Activated naive CD4-positive, alpha-beta T cell treated with anti-CD3 and anti-CD28 coated beads, Interleukin-2, amount 50 U/mL, for 16 hours (primary cell): ENCODE measurements at places on chromosomes 6 and 20.

GRCh38 chr6:52371656-52372191 is 9.8 kb downstream of the PAQR8 start:
- DNase-seq = no peak

DNA sequence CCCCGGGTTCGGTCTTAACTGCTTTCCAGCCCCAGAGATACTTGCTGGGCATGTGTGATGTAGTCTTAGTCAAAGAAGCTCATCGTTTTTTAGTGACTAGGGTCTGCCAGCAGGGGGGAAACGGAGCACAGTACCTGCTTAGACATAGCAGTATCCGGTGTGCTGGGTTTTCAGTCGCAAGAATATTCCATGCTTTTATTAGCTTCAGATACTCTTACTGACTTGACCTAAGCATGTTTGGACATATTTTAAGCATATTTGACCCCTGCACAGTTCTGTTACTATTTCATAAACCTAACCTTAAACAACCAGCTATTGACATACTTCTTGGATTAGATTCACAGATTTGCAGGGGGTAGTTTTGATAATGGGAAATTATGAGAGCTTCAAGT is 3.0 kb downstream of the E2F3 start:
- peak; percentile 74 for DNase-seq

- no peak for DNase-seq
Measured at GRCh38 chr6:41614715-41615114, 23.6 kb upstream of the MDFI start.

DNA sequence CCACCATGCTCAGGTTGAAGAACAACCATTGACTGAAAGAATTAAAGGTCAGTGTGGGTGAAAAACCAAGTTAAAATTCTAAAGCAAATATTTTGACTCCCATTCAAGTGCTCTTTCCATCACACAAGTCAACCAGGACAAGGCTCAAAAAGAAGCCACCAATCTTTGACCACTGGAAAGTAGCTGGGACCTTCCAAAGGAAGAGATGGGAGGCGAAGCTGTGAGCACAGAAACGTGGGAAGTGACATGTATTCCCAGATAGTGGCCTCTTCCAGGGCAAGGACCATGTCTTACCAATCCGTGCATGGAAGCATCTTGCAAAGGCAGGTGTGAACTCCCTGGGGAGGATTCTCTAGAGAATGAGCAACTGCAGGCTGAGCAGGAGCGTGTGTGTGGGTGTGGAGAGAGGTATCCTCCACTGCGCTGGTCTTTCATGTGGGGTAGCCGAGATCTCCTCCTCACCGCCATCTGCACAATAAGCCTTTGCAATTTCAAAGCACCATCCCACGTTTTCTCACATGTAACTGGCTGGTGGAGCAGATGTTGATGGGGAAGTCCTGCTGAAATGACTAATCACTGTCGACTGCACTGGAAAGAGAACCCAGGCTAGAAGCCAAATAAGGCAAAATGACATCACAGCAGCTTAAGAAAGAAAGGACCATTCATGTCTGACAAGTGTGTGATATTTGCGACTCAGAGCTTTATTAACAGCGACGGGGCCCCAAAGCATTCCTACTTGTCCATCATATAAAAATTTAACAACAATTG is 189.4 kb upstream of the RREB1 start:
- peak; percentile 87 for DNase-seq
